ENCODE measurements at places on chromosomes 16 and 17.

- DNase-seq = no peak
These were observed 1.4 kb upstream of the SLC5A11 start for GRCh38 chr16:24844101-24845030.

DNA sequence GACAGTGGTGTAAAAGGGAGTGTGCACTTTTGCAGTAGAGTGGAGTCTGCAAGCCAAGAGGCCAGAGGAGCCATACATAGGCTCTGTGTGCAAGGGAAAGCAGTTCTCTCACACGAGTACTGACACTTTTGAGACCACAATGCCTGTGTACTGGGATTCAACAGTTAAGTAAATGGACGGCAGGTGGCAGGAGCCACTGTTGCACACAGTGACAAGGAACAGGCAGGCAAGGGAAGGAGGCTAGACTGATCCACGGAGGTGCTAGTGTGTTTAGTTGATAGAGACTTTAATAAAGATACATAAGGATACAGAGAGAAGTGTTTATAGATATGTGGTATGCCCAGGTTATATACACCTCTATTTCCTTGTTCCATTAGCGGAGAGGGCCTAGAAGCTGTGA lies 67.0 kb downstream of the MPRIP start:
- no peak for DNase-seq

GRCh38 chr17:78079253-78079652 lies 49.3 kb downstream of the TMC6 start:
- no peak for DNase-seq

GRCh38 chr17:37301288-37301687 lies 74.5 kb upstream of the C17orf78 start:
- no peak for DNase-seq

DNA sequence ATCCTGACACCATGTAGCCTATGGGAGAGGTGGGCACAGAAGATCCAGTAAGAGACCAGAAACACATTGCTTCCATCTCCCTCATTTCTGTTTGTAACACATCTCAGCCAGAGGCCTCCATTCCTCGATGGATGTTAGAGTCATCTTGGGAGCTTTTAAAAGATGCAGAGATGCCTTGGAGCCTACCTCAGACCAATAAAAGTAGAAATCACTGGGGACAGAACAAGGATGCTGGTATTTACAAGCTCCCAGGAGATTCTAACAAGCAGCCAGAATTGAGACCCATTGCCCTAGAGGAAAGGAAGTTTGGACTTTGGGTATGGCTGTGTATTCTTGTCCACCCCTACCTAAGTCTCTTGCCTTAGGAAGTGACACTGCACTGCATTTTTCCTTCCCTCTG lies 40.8 kb downstream of the HS3ST3A1 start:
- no peak for DNase-seq

- DNase-seq = no peak
These were observed 4.6 kb upstream of the C17orf99 start for GRCh38 chr17:78141437-78142118.

DNA sequence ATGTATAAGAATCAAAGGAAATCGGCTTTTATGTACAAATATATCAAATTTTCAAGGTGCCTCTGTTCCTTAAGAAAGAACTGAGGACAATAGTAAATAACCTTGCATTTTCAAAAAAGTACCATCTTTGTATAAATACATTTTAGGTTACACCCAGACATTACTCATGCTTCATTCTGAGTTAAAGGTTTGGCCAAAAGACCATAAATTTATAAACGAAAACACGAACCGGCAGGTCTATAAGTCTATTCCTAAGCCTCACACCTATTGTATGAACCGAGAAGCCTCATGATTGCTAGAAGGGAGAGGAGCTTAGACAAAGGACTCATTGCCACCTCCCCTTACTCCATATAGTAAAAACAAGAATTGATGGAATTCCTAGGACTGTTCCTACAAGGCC lies 94.6 kb upstream of the PSMD7 start:
- no peak for DNase-seq

DNA sequence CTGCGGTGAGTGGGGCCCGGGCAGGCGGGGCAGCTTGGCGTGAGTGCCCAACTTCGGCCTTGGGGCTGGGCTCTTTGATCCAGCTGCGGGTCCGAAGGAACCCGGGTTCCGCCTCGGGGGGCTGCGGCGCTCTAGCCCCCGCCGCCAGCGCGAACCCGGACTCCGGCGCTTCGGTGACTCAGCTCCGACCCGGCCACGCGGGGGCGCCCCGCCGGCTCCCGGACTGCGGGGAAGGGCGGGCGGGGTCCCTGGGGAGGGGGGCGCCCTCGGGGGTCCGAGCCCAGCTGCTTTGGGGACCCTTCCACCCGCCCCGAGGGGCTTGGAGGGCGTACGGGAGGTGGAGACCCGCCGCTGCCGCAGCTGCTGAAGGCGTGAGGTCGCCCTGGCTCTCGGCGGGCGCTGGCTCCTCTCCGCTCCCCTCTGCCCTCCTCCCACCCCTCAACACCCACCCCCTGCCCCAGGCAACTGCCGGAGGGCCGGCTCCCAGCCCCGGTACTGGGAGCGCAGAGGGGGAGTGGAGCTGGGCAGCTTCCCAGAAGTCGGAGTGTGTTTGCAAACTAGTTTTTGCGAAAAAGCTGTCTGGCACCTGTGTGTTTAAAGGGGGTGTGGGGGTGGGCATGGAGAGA lies 516 bp downstream of the CPNE2 start:
- DNase-seq = no peak
